GM12878 (cell line): ENCODE measurements at places on chromosomes 7 and 10. TPM values are rescaled to one million over a fixed set of nuclear protein-coding genes. Genes with fewer than 3 reads are reported as not detected.

CHAT gene
- not detected in 2 replicates for total RNA-seq

CDNF gene
- total RNA-seq: 0.43 and 1.0 TPM in 2 replicates

RARRES2 gene
- total RNA-seq: 0.96 and 2.2 TPM in 2 replicates

DUSP5 gene
- total RNA-seq: 41.6 and 44.9 TPM in 2 replicates

SRGN gene
- total RNA-seq: 658 and 735 TPM in 2 replicates

HOXA1 gene
- 0.23 TPM in 1 of 2 replicates, not detected in the other for total RNA-seq

NKX2-3 gene
- total RNA-seq: not detected in 2 replicates

OR2A7 gene
- 1.5 and 2.3 TPM in 2 replicates for total RNA-seq

LIPN gene
- total RNA-seq: not detected in 2 replicates

EPHA1 gene
- 0.21 and 0.29 TPM in 2 replicates for total RNA-seq

TRIL gene
- not detected in 2 replicates for total RNA-seq

ZP3 gene
- 2.2 and 3.0 TPM in 2 replicates for total RNA-seq

CALCR gene
- not detected in 2 replicates for total RNA-seq

COL1A2 gene
- 2.1 and 2.5 TPM in 2 replicates for total RNA-seq

TMEM236 gene
- not detected in 2 replicates for total RNA-seq

HABP2 gene
- 0.13 and 0.16 TPM in 2 replicates for total RNA-seq

GHRHR gene
- total RNA-seq: not detected in 2 replicates

CABCOCO1 gene
- not detected in 2 replicates for total RNA-seq

TMEM273 gene
- 20.9 and 23.5 TPM in 2 replicates for total RNA-seq

CH25H gene
- total RNA-seq: not detected in 2 replicates

LIPM gene
- total RNA-seq: not detected in 2 replicates

SPDYE16 gene
- 0.26 TPM in 1 of 2 replicates, not detected in the other for total RNA-seq

MOGAT3 gene
- not detected in 2 replicates for total RNA-seq

PON1 gene
- 0.26 and 0.40 TPM in 2 replicates for total RNA-seq

DNAJC2 gene
- total RNA-seq: 32.4 and 34.2 TPM in 2 replicates

OR2F2 gene
- total RNA-seq: not detected in 2 replicates

GPR26 gene
- 0.03 TPM in 1 of 2 replicates, not detected in the other for total RNA-seq

OR2A42 gene
- not detected in 2 replicates for total RNA-seq

NKX1-2 gene
- total RNA-seq: not detected in 2 replicates

TAS2R3 gene
- total RNA-seq: 0.21 and 0.24 TPM in 2 replicates

PTER gene
- total RNA-seq: 19.9 and 20.3 TPM in 2 replicates

RAPGEF5 gene
- total RNA-seq: 4.0 and 4.3 TPM in 2 replicates

GIMAP2 gene
- 29.8 TPM in 2 replicates for total RNA-seq

GPRIN2 gene
- total RNA-seq: 0.13 TPM in 1 of 2 replicates, not detected in the other

LRRD1 gene
- total RNA-seq: not detected in 2 replicates

OGDHL gene
- 0.51 and 0.67 TPM in 2 replicates for total RNA-seq

CBX3 gene
- 194 and 201 TPM in 2 replicates for total RNA-seq

CTAGE8 gene
- 0.67 and 1.4 TPM in 2 replicates for total RNA-seq

CYP3A7 gene
- not detected in 2 replicates for total RNA-seq

TAS2R5 gene
- 0.44 and 0.45 TPM in 2 replicates for total RNA-seq

EGR2 gene
- 24.8 and 28.2 TPM in 2 replicates for total RNA-seq

CNPY1 gene
- not detected in 2 replicates for total RNA-seq

AGAP6 gene
- total RNA-seq: 14.3 and 14.7 TPM in 2 replicates

LEP gene
- total RNA-seq: not detected in 2 replicates

CALML5 gene
- not detected in 2 replicates for total RNA-seq

FEZF1 gene
- total RNA-seq: not detected in 2 replicates

DNAJC30 gene
- total RNA-seq: 13.4 and 13.5 TPM in 2 replicates

WDR37 gene
- 9.0 and 11.1 TPM in 2 replicates for total RNA-seq

BLNK gene
- 103 and 107 TPM in 2 replicates for total RNA-seq

CHRM2 gene
- total RNA-seq: 0.05 TPM in 1 of 2 replicates, not detected in the other

TMEM176A gene
- not detected in 2 replicates for total RNA-seq

CYP2C19 gene
- 0.11 TPM in 1 of 2 replicates, not detected in the other for total RNA-seq

CLCN1 gene
- total RNA-seq: not detected in 2 replicates

CUEDC2 gene
- 82.5 and 85.5 TPM in 2 replicates for total RNA-seq

PALD1 gene
- total RNA-seq: 20.7 and 20.9 TPM in 2 replicates
